ENCODE measurements at places on chromosomes 12 and 14.
A peak's percentile ranks its signal among the peaks of the same experiment; 100 is the strongest.

GRCh38 chr12:1189163-1189562 lies 198.1 kb downstream of the ERC1 start:
- no peak for DNase-seq

DNA sequence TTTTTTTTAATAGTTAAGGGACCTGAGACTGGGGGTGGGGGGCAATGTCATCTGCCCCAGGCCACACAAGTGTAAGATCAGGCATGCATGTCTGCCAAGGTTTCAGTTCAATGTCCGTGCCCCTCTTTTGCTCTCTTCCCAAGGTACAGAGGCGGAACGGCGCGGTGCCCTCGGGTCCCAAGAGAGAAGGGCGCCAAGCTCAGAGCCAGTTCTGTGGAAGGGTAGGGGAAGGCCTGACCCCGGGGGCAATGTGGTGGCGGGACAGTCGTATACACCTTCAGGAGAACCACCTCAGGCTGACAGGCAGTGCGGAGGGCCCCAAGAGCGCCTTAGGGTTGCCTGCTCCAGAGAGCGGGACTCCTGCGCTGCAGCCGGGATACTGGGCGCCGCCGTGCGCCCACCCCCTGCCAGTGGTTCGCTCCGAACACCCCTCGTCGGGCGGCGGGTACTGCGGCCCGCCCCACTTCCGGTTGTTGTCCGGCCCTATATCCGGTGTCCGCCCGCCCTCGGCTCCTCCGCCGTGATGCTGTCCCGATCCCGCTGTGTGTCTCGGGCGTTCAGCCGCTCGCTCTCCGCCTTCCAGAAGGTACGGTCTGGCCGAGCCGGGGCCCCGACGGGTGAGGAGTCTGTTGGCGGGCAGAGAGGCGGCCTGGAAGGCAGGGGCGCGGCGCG lies at the start of gene DLST:
Gene DLST (plus strand): TSS at position 486 of the 672 bp plus-strand sequence. CDS start 38 bp downstream, at position 524.
- DNase-seq, result peak; percentile 81

DNA sequence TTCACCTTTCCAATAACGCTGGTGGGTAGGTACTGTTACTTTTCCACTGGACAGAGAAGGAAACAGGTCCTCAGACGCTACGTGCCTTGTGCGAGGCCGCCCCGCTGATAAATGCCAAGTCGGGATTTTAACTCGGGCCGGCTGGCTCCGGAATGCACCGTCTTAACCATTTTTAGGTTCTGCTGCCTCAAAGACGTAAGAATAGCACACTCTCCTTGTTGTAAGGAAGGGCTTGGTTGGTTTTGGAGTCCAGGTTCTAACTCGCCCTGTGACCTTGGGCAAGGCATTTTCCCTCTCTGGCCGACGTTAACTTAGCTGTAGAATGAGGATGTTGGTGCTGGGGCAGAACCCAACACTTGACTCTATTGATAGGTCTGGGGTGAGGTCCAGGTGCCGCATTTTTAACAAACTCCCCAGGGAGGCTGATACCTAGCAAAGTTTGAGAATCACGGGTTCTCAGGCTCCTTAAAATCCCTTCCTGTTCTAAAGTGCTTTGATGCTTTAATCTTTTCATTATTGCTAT lies 814 bp downstream of the ANKRD13A start:
- no peak for DNase-seq

GRCh38 chr12:122850695-122851350 lies 15.6 kb downstream of the HIP1R start:
- DNase-seq, result no peak

DNA sequence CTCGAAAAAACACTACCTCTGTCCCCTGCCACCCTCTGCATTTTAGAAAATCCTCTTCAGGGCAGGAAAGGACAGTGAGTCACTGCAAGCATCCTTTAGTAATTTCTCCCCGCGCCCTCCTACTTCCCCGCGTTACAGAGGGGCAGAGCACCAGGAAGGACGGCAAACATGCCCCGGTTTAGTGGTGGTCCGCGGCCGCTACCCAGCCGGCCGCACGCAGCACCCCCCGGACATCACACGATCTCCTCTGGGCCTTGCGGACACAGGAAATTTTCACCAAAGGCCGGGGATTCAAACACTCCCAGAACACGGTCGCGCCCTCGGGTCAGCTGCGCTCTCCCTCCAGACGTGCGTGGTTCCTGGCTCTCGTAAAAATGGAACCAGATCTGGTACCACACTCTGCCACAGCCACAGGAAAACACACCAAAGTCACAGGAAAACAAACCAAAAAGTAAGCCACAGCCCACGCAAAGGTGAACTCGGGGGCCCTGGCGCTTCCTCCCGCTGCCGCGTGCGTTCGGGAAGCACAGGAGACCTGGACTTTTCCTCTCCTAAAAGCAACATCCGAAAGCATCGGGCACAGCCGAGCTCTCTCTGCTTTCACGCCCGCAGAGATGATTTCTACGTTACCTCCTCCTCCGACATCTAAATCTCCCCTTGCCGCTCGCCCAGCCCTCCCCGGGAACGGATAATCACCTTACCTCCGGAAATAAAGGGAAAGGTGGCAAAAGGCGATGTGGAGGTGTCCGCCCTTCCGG lies 839 bp downstream of the SLC38A1 start:
- peak; percentile 12 for DNase-seq
